ENCODE measurements at places on chromosomes 16 and 17.

GRCh38 chr17:37489197-37490001 lies at the start of gene DUSP14:
Gene DUSP14, plus strand, starts transcription at chr17:37489891. Its CDS starts 22,382 bp downstream, at chr17:37512273.
- peak; percentile 69 for DNase-seq

GRCh38 chr17:38867968-38868816 lies 1.7 kb upstream of the LASP1 start:
- no peak for DNase-seq

- DNase-seq: no peak
Observed at GRCh38 chr17:71801301-71801700, 319.5 kb upstream of the SOX9 start.

- no peak for DNase-seq
Observed at GRCh38 chr17:34299956-34300577, 14.5 kb downstream of the CCL11 start.

DNA sequence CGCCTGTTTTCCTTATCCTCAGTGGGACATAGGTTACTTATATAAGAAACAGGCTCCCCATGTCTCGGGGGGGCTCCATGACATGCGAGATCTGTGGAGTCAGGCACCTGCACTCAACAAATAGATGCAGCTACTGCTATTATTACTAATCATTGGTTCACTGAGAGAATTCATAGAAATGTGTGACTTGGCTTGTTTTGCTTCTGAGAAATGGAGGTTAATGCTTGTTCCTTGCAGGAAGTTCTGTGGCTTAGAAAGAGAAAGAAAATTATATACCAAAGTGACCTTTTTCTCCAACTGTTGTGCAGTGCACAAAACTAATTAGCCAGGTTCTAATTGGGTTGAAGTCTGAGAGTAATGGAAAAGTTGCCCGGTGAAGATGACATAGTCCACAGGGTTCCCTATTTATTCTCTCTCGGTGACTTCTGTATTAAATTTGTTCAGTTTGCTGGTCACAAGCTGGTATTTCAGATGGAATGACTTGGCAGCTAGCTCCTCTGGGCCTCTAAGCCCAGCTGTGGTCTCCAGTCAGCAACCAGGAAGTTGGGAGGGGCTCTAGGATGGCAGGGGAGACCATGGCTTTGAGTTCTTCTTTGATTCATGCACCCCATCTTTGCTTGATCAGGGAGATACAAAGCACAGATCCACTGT lies 17.6 kb upstream of the MAF start:
- DNase-seq: no peak

GRCh38 chr17:3964203-3965117 lies at the start of gene ATP2A3:
Gene ATP2A3, minus strand, starts transcription at chr17:3964437. Its CDS starts 146 bp downstream, at chr17:3964291.
- peak; percentile 48 for DNase-seq

DNA sequence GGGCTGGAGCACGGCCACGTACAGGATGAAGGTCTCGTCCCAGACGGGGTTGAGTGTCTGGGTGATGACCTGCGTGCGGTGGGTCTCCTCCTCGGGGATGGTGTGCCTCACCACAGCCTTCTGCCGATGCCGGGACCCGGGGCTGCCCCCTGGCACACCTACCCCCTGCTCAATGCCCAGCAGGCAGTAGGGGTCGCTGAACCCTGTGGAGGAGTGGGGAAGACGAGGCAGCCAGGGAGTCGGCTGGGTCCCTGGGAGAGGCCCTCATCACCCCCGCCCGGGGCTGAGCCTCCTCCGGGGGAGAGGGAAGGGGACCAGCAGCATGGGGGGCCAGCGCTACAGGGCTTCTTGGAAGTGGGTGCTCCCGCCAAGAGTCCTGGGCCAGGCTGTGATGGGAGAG lies 1.8 kb downstream of the UNC13D start:
- DNase-seq: no peak
